ENCODE measurements at places on chromosomes 4 and X. TPM values are rescaled to one million over a fixed set of nuclear protein-coding genes. Genes with fewer than 3 reads are reported as not detected.

The HCCS gene
- total RNA-seq: 25.7 TPM

The RBMX2 gene
- total RNA-seq: 18.7 TPM

The MAGEE2 gene
- total RNA-seq: not detected

The HAND2 gene
- total RNA-seq: 0.11 TPM

The BCAP31 gene
- 150 TPM for total RNA-seq

The HTN3 gene
- total RNA-seq: not detected

The VEGFD gene
- not detected for total RNA-seq

The SEPTIN11 gene
- 381 TPM for total RNA-seq

The SLITRK2 gene
- not detected for total RNA-seq

The HSD17B13 gene
- total RNA-seq: not detected

The TMPRSS11B gene
- total RNA-seq: not detected

The P2RY4 gene
- not detected for total RNA-seq

The PAK3 gene
- total RNA-seq: not detected

The GYPA gene
- total RNA-seq: not detected

The RAB40AL gene
- not detected for total RNA-seq

The SAGE1 gene
- total RNA-seq: not detected

The ATP7A gene
- total RNA-seq: 9.9 TPM

The NRK gene
- not detected for total RNA-seq

The TMSB15C gene
- 3.4 TPM for total RNA-seq
